ENCODE measurements at places on chromosomes 5 and 9. TPM values are rescaled to one million over a fixed set of nuclear protein-coding genes. Genes with fewer than 3 reads are reported as not detected.
A peak's percentile ranks its signal among the peaks of the same experiment; 100 is the strongest.

HMMR gene
- total RNA-seq: 30.8 TPM

- H3K27me3 ChIP-seq: peaks cover 32% of the 10 kb centered on the region
- DNase-seq: peak; percentile 72
- no peaks in the 10 kb centered on the region for H3K36me3 ChIP-seq
- peaks cover 14% of the 10 kb centered on the region for H3K4me1 ChIP-seq
- peak overlapping the region; percentile 60 for H3K4me3 ChIP-seq
Observed at GRCh38 chr9:111957856-111958631, 61.4 kb downstream of the UGCG start.

LCN1 gene
- not detected for total RNA-seq

GRCh38 chr9:96883922-96884321, 29.6 kb upstream of the ZNF782 start:
- H3K4me3 ChIP-seq: no peak overlapping the region
- no peaks in the 10 kb centered on the region for H3K4me1 ChIP-seq
- DNase-seq: no peak
- peaks cover 18% of the 10 kb centered on the region for H3K27me3 ChIP-seq

PCDHA12 gene
- total RNA-seq: not detected

- no peaks in the 10 kb centered on the region for H3K4me1 ChIP-seq
- peak overlapping the region; percentile 64 for H3K27ac ChIP-seq
- no peak for DNase-seq
- no peaks in the 10 kb centered on the region for H3K36me3 ChIP-seq
Observed at GRCh38 chr9:134376386-134377142, 50.3 kb downstream of the RXRA start.

ORM2 gene
- not detected for total RNA-seq

INSL4 gene
- not detected for total RNA-seq

DNA sequence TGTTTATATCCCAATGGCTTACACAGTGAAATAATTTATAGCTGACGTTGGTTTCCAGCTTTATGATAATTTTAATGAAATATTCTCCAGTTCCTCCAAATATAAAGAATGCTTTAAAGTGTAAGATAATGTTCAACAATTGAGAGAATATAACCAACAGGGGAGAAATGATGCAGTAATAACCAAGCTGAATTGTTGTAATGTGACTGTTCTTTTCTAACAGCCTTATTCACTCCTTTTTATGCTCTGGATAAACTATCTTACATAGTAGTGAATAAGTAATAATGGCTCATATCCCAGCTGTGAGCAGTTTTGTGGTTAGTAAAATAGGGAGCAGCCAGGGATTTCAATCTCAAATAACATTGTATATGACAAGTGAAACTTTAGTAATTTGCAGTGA, 2348.7 kb upstream of the ACO1 start:
- H3K4me3 ChIP-seq: no peak overlapping the region
- no peaks in the 10 kb centered on the region for H3K27me3 ChIP-seq
- H3K4me1 ChIP-seq: no peaks in the 10 kb centered on the region
- H3K36me3 ChIP-seq: no peaks in the 10 kb centered on the region

C9orf50 gene
- not detected for total RNA-seq

KCNN2 gene
- total RNA-seq: not detected

DNA sequence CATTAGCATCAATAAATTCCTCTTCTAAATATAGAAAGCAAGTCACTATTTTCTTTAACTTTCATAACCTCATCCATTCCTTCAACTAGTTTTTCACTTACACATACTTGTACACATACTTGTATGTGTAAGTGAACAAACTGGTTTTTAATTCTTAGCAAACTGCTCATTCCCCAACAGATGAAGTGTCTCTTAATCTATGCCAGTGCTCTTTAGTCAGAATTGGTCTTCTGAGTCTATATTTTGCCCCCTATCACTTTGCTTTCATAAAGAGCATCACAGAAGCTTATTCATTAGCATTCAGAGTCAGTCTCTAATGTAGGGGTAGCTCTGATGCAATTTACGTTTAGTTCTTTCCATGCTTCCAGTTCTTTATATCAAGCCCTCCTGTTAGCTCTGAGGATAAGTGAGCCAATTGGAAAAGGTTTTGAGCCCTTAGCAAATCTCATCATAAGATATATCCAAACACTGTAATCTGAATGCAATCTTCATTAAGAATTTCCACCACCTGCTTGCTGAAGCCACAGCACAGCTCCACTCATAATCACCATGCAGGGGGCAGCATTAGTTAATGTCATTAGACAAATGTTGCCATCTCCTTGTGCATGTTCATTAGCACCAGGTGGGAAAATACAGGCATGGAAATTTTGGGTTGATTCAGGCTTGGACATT, 178.5 kb upstream of the SLC24A2 start:
- no peak for DNase-seq
- peaks cover 1% of the 10 kb centered on the region for H3K36me3 ChIP-seq
- no peak overlapping the region for H3K27ac ChIP-seq
- no peak overlapping the region for H3K4me3 ChIP-seq

ARSI gene
- not detected for total RNA-seq

DNA sequence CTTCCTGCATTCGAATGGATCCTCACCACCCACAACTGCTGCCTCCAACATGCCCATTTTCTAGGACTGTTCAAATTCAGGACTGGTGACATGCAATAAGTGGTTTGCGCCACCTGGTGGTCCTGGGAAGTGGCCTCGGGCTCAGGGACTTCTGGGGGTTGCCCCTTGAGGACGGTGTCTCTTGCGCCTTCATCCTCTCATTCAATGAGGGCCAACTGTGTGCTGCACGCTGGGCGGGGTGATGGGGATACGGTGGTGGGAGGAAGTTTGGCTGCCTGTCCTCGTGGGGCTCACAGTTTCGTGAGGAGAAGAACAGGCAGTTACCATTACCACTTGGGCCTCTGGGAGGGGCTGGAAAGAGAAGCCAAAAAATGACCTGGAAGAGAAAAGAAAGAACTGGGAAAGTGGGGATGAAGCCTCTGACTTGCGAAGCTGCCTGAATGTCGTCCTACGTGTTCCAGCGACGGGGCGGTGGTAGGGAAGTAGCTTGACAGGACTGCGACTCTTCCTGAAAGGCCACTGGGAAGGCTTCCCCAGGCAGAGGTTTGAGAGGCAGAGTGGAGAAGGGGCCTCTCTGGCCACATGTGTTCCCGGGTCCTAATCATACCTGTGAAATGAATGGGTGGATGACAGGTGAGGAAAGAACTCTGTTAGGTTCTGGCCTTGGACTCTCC, 49.0 kb downstream of the PSD2 start:
- DNase-seq: peak; percentile 86
- no peak overlapping the region for H3K27ac ChIP-seq
- H3K4me3 ChIP-seq: no peak overlapping the region
- peaks cover 2% of the 10 kb centered on the region for H3K4me1 ChIP-seq

DNA sequence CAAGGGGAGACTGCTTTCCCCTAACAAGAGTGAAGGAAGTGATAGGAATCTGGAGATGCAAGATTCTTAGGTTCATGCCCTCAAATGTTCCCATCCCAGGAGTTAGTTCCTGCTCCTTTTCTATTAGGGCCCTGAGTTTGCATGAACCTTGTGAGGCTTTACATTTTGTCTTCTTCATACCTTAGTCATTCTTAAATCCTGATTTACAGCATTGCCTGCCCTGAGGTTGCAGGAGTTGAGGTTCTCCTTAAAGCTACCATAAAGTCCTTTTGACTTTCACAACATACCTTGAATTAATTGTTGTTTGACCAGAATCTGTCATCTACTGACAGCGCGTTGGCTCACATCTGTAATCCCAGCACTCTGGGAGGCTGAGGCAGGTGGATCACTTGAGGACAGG, 151.5 kb upstream of the ABCA1 start:
- no peak for DNase-seq
- H3K4me3 ChIP-seq: no peak overlapping the region
- H3K27ac ChIP-seq: no peak overlapping the region
- no peaks in the 10 kb centered on the region for H3K4me1 ChIP-seq
- H3K27me3 ChIP-seq: no peaks in the 10 kb centered on the region
- H3K36me3 ChIP-seq: no peaks in the 10 kb centered on the region

TOMM5 gene
- 193 TPM for total RNA-seq

RETREG1 gene
- total RNA-seq: 21.5 TPM

PRR7 gene
- total RNA-seq: 13.6 TPM

LIX1 gene
- not detected for total RNA-seq

DNA sequence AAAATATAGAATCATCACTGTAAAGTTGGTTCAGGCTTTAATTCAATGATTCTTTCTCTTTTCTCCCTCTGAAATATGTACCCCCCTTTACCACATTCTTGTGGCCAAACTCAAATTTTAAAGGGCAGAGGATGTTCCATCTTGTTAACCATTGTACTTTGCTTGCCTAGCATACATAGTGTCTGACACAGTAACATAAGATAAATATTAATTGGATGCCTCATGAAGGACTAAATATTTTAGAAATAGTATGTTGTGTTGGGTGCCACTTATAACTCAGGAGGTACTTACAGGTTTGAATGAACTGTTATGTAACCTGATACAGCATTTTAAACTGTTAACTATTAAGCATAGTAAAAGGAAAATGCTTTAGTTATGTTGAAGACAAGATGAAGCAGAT, 71.5 kb downstream of the NIPBL start:
- DNase-seq: no peak
- H3K27ac ChIP-seq: no peak overlapping the region
- H3K4me1 ChIP-seq: peaks cover 8% of the 10 kb centered on the region
- H3K4me3 ChIP-seq: no peak overlapping the region
- H3K27me3 ChIP-seq: no peaks in the 10 kb centered on the region

PHF24 gene
- total RNA-seq: 0.57 TPM

DNA sequence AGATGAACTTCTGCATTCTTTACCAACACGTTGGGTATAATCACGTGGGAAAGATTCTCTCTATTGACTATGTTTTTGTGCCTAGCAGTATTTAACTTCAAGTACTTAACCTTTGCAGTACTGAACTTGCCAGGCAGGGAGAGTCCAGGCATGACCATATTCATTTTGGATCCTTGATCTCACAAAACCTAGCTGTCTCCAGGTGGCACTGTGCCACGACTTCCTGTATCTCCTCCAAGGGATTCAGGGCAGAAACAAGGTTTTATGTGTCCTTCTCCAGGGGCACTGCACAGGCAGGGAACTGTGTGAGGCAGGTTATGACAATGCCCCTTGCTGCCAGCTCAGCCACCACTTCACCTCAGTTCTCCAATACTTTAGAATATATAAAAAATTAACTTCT, 11.7 kb upstream of the IFNA5 start:
- no peak for DNase-seq
- H3K36me3 ChIP-seq: no peaks in the 10 kb centered on the region
- H3K4me1 ChIP-seq: no peaks in the 10 kb centered on the region
- H3K27ac ChIP-seq: no peak overlapping the region
- H3K4me3 ChIP-seq: no peak overlapping the region

DNA sequence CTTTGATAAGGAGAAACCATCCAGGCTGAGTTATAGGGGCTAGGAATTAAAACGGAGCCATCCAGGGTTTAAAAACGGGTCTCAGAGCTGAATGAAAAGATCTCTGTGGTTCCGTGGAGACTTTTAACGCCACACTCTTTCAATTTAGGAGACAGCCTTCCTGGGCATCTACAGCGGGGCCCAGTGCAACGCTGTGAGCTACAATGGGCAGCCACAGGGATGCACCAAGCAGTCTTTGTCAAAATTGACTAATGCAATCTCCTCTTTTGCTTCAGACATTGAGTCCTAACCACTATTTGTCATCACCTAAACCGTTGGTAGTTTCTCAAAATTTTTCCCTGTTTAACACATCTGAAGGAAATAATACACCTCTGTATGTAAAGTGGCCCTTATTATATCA, 96.6 kb upstream of the ABCA1 start:
- no peak overlapping the region for H3K4me3 ChIP-seq
- no peaks in the 10 kb centered on the region for H3K36me3 ChIP-seq
- DNase-seq: no peak
- H3K27ac ChIP-seq: no peak overlapping the region

SOX30 gene
- not detected for total RNA-seq

GRCh38 chr9:137011156-137011555, 14.8 kb upstream of the CLIC3 start:
- H3K36me3 ChIP-seq: no peaks in the 10 kb centered on the region
- peaks cover 1% of the 10 kb centered on the region for H3K4me1 ChIP-seq
- H3K27ac ChIP-seq: no peak overlapping the region
- no peak for DNase-seq
- H3K4me3 ChIP-seq: no peak overlapping the region
- no peaks in the 10 kb centered on the region for H3K27me3 ChIP-seq

DNA sequence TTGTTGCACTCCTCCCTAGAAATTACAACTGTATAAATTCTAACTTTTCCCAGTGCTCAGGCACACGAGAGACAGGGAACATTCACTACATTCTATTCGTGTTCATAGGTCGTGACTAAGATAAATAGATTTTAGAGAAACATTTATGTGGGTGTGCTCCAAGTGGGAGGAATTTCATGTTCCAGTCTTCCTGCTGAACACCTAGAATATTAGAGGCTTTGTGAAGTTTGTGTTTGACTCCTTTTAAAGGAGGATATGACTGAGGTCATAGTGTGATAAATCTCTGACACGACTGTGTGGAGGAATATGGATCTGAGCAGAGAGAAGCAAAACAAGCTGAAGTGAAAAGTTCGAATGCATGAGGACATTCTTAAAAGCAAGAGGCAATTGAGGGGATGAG, 355.3 kb downstream of the ZSWIM6 start:
- no peak overlapping the region for H3K4me3 ChIP-seq
- no peak for DNase-seq
- H3K27ac ChIP-seq: no peak overlapping the region
- H3K36me3 ChIP-seq: no peaks in the 10 kb centered on the region
- H3K27me3 ChIP-seq: peaks cover 10% of the 10 kb centered on the region
- H3K4me1 ChIP-seq: no peaks in the 10 kb centered on the region

DNA sequence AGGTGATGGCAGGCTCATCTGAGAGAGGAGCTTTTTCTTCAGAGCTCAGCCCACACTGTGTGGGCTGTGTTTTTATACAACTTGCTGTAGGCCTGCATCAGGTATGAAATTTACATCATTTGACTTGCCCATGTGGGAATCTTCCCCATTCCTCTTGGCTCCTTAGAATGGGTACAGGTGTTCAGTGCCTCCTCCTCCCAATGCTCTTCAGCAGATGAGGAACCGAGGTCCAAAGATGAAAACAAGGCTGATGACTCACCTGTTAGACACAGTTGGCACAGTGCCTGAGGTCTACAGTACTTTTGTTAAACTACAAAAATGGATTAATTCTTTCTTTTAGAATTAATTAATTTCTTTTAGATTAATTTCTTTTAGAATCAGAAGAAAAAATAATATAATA, 20.8 kb downstream of the PAPPA start:
- no peak overlapping the region for H3K4me3 ChIP-seq
- H3K4me1 ChIP-seq: no peaks in the 10 kb centered on the region
- H3K36me3 ChIP-seq: no peaks in the 10 kb centered on the region
- H3K27me3 ChIP-seq: no peaks in the 10 kb centered on the region
- DNase-seq: no peak
- H3K27ac ChIP-seq: no peak overlapping the region

HMCN2 gene
- not detected for total RNA-seq

PCDHGA7 gene
- total RNA-seq: 0.05 TPM

DNA sequence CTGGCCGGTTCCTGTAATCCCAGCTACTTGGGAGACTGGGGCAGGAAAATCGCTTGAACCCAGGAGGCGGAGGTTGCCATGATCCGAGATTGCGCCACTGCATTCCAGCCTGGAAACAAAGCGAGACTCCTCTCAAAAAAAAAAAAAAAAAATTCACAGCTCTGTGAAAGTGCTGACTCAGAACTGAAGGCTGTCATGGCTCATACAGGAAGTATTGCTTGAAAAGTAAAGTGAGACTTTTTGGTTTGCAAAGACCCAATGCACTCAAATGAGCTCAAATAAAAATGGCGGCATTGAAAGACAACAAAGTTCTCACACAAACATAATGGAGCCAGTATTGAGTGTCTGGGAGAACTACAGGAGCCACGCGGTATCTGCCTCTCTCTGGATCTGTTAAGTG, 202.1 kb downstream of the FBXL7 start:
- H3K36me3 ChIP-seq: no peaks in the 10 kb centered on the region
- H3K27me3 ChIP-seq: no peaks in the 10 kb centered on the region
- no peaks in the 10 kb centered on the region for H3K4me1 ChIP-seq
- no peak overlapping the region for H3K4me3 ChIP-seq
- no peak for DNase-seq

RLN1 gene
- total RNA-seq: 0.59 TPM

GHR gene
- not detected for total RNA-seq

Measured in activated CD4-positive, alpha-beta T cell treated with anti-CD3 and anti-CD28 coated beads, Interleukin-2, amount 10 ng/mL, durations not matched to agents 24 days and 14 days (primary cell).